ENCODE measurements at places on chromosomes 3 and 15.

GRCh38 chr3:46935168-46935858 lies 41.2 kb downstream of the CCDC12 start:
- DNase-seq, result peak; percentile 97

DNA sequence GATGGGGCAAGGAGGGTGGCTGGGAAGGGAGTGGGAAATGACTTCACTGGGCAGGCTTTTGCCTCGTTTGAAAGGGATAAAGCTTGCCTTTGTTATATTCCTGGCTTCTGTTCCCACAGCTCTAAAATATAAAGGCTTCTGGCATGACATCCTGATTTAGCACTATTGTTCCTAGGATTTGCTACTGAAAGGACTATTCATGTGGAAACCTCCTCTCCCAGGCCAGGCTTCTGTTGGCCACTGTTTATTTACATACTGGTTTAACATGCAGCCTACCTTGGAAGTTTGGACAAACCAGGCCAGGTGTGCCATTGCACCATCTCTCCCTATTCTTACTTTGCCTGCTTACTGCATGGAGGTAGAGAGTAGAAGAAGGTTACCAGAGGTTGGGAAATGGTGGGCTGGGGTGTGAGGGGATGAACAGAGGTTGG lies 2.4 kb upstream of the LMCD1 start:
- DNase-seq, result no peak

- no peak for DNase-seq
Observed at GRCh38 chr15:57236561-57237300, 139.6 kb upstream of the CGNL1 start.

- DNase-seq, result no peak
Observed at GRCh38 chr15:88504445-88504844, 36.9 kb downstream of the MRPS11 start.

DNA sequence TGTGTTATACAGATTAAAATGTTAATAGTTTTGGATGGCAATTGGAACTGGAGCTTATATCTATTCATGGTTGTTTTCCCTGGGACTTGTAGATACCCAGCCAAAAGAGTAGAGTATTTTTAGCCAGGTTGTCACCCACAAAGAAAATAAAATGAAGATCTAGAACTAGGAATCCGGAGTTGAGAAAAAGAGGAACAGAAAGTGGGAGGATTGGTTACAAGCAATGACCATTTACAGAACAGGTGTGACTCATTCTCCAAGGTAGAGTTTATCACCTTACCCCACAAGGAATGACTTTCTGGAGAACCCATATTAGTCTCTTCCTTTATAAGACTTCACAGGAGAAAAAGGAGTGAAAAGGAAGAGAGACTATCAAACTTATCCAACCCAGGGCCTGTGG lies 99.8 kb downstream of the TMEM108 start:
- no peak for DNase-seq

GRCh38 chr3:119628816-119629445 lies 31.2 kb downstream of the PLA1A start:
- no peak for DNase-seq

DNA sequence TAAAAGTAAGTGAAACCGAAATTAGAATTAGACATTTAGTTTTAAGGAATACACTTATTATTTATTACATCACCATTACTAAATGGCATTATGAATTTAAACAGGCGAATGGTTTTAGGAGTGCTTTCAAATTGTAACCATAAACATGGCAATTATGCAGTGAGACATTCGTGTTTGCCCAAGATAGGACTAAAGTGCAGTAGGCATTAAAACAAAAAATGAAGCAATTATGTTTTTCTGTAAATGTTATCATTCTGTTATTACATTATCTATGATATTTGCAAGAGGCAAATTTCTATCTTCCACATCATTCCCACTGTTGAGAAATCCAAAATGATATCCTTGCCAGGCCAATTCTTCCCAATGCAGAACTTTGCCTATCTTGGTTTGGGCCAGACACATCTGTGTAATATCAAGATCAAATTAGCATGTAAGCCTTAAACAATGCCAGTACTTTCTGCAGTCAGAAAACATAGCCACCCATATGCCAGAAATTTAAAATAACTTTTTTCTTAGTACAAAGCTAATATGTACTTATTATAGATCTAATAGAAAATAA lies 156.9 kb downstream of the ATP8B4 start:
- no peak for DNase-seq

DNA sequence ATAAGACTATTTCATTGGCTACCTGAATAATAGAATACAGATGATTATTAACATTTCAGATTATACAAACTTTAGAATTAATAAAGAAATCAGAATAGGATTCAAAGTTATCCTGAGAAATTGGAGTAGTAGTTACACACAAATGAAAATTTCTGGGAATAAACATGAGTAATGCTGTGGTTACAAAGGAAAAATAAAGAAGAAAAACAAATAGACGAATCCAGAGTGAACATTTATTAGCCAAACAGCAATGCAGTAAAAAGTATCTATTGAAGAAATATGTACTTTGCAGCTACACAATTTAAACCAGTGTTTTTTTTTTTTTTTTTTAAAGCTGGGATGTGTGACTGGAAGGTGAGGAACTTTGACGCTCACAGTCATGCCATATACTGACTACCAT lies 1159.2 kb downstream of the TUSC7 start:
- DNase-seq, result no peak

DNA sequence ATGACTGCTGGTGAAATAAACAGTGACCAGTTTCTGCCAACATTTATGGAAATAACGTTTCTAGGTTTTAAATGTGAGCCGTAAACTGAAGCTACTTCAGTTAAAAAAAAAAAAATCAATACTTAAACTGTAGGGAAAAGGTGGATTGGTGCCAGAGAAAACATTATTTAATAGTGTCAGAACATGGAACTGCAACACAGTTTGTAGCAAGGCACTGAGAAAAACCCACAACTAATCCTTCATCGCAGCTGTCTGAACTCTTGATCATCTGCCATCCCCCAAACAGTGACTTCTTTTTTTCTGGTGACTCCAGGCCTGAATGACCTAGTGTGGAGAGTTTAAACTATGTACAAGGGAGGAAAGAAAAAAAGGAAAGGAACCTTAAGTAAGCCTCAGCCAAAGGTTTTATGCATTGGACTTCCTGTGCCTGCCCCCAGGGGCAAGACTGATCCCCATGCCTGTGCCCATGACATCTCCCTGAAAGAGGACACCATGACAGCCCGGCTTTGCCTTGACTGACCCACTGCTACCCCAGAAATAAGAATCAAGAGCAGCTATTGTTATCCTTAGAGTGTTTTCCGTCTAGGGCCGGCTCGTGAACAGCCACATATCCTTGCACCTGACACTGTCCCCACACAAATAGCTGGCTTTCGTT lies 33.1 kb downstream of the CRTAP start:
- DNase-seq, result no peak

- DNase-seq, result no peak
Observed at GRCh38 chr3:187914231-187914630, 169.0 kb upstream of the BCL6 start.

DNA sequence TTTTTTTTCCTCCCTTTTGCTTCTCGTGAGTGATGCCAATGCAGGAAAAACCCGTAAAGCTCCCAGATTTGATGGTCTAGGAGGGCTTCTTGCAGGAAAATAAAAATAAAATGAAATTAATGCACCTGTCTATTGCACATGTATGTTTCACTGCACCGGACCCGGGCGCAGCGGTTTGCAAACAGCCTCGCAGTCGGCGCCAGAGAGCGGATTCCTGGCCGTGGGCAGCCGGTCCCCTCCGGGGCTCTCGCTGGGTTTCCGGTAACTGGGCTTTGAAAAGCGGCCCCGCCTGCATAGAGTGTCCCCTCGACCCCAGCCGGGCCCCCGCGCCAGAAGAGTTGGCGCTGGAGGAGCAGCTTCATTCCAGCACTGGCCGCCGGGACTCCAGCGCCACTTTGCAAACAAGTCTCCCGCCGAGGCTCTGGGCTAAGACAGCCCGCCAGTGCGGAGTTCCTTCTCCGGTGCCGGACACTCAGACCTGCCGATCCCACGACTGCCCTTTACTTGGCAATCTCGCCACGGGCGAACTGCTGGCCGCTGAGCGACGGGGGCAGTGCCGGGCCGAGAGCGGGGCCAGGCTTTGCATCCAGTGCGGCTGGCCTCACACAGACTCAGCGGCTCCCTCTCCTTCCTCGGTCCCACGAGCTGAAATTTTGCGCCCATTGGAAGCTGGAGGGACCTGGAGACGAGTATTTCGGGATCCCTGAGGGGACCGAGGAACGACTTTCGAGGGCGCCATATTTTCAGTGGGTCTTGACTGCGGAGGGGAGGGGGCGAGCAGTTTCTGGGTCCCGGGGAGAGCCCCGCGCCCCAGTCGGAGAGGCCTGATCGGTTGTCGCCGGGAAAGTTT lies 225.9 kb upstream of the C2CD4B start:
- DNase-seq, result no peak

DNA sequence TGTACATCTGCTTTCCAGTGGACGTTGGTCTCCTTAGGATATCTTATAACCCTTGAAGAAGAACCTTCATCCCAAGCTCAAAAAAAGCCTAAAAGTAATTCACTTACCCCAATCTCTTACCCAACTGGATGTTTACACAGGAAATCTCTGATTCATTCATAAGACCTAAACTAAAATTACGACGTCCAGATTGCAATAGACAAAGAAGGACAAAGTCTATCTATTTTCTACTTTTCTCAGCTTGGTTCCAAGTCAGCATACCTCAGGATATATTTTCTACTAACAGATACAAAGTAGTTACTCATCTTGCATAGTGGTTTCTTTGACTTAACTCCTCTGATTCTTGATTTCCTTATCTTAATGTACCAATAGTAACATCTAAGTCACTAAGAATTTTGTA lies 669.9 kb downstream of the OTOL1 start:
- DNase-seq, result no peak

DNA sequence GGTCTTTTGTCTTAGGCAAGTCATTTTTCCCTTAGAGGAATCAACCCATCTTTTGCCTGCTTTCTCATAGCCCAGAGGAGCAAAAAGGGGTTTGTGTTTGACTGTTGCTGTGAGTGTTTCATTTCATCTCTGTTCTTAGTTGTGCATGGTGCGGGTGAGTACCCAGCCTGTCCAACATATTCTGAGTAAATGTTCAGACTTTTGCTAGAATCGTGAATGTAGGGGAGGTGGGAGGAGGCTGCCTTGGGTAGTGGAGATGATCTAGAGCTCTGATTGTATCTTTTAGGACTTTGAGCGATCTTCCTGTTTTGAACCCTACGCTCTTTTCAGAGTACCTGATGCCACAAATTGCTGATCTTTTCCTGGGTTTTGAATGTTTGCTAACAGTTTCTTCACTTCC lies 123.1 kb downstream of the ZNF609 start:
- no peak for DNase-seq

GRCh38 chr3:107438671-107439070 lies 61.4 kb downstream of the CCDC54 start:
- DNase-seq, result no peak

DNA sequence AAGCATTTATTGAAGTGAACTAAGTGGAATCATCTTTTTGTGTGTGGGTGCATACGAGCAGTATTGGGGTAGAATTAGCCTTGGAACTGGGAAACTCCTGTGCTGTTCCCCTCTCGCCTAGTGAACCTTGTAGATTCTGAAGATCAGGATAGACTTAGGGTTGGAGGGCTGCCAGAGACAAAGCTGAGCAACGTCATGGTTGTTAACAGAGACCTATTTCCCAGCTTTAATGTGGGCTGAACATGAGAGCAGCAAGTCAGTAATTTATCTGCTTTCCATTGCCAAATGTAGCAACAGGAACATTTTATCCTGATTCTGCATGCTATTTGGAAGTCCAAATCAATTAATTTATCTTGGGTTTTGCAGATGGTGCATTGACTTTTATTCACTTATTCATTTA lies 246.6 kb downstream of the IL20RB start:
- no peak for DNase-seq

DNA sequence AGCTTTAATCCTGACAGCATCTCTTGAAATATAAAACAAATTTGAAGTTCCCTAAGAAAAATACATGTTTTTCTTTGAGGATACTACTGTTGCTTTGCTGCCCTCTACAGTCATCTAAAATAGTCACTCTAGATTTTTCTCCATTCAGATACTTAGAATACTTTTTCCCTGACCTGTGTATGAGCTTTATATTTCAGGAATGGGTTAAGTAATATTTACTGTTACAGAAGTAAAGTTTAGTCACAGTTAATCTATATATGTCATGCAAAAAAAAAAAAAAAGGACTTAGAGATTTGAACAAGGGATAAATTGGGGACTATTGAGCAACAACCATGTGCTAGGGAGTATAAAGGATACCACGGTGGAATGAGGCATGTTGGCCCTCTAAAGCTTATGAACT lies 8.8 kb downstream of the NECTIN3 start:
- DNase-seq, result no peak

DNA sequence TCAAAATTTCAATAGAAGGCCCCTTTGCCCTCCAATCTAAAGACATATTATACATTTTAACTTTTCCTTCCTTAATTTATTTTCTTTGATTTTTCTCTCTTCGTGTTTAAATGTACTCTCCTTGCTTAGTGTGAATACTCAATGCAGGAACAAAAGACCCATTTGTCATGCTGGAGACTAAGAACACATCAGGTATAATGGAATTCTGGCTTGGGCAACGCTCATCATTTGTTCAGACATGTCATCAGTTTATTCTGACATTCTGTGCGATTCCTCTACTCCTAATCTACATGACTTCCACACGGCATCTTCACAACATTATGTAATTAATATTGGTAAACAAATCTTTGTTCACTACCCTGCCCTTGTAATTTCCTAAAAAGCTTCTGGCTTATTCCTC lies 136.6 kb upstream of the LRRN1 start:
- no peak for DNase-seq

DNA sequence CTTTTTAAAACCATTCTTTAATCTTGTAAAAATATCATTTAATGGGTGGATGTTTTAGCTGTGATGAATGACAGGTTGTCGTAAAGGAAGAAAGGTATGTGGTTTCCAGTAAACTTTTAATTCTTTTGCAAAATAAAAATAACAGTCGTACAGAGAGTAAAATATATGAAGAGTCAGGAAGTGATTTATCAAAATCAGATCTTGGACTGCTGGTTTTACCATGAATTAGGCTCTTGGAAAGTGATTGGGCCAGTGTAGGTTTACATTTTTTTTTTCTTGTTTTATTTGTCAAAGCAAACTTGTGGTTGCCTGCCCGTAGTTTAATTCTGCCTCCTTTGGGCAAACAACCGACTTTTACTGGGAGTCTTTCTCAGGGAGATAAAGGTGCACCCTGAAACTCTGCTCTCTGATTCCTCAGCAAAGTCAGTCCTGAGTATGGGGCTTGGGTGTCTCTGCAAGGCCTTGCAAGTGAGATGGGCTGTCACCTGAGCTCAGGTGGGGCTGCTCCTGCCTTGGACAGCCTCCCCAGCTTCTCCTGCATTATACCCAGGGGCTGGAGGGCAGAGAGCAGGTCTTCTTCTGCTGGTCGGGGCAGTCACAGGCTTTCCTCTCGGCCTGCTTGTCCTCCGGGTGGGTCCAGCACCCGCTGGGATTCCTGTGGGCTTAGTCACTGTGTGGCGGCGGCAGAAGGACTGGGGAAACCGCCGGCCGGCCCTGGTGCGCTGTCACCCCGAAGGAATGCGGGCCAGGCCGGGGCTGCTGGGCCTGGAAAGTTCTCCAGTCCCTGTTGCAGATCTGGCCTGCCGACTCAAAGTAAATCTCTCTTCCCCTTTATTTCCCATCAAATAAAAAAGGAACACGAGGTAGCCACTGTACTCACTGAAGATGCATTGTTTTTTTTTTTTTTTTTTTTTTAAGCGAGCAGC lies 79.0 kb downstream of the IGF1R start:
- peak; percentile 87 for DNase-seq

- no peak for DNase-seq
Observed at GRCh38 chr3:59920822-59921221, 871.0 kb upstream of the CFAP20DC start.

- DNase-seq, result no peak
Observed at GRCh38 chr3:7254251-7254650, 393.3 kb downstream of the GRM7 start.

GRCh38 chr3:66717806-66718205 lies 217.0 kb upstream of the LRIG1 start:
- DNase-seq, result no peak

Data from HTR-8/SVneo (cell line).